ENCODE measurements at places on chromosomes 12 and 14. TPM values are rescaled to one million over a fixed set of nuclear protein-coding genes. Genes with fewer than 3 reads are reported as not detected.
A peak's percentile ranks its signal among the peaks of the same experiment; 100 is the strongest.

GRCh38 chr12:25384893-25385248, 134.1 kb upstream of the KRAS start:
- no peak for DNase-seq

- DNase-seq = no peak
Measured at GRCh38 chr12:6234906-6235305, 34.7 kb downstream of the CD9 start.

DNA sequence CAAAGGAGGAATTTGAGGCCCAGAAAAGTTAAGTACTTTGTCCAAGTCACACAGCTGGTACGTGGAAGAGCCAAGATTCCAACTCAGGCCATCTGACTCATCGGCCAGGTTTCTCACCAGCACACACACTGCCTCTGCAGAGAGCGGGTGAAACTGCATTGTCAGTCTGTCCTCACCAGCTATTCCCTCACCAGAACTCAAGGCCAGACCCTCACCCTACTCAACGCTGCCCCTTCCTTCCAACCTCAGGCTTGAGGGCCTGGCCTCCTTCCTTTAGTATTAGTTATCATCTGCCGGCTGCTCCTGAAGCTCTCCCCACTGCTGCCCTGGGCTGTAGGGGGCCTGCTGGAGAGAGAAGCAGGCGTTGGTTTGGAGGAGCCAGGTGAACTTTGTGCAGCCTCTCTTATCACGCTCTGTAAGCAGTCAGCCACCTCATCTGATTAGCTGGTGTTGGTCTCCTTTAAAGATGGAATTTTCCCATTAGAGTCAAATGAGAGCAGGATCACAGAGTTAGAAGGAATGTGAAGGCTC, 16.6 kb upstream of the PLEK2 start:
- DNase-seq = no peak

- no peak for DNase-seq
Measured at GRCh38 chr12:2218706-2219105, 165.9 kb downstream of the CACNA1C start.

- DNase-seq = no peak
Measured at GRCh38 chr14:23306412-23307145, at the start of gene BCL2L2. Gene BCL2L2, plus strand, starts transcription at chr14:23306833. Its CDS starts 935 bp downstream, at chr14:23307768.

DNA sequence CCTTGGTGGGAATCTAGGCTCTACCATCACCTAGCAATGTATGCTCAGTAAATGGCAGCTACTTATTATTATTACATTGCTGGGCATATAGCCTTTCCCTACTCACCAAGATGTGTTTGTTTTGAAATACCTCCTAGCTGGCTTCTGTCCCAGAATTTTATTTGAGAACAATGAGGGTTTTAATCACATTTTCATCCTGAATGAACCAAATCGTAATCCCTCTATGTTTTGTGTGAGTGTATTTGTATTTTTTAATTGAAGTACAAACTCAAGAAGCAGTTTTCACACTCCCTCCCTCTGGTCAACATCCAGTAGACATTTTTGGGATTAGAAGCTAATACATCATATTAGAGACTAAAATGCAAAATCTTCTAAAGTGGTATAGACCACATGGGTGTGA, 7.6 kb downstream of the SLC7A8 start:
- DNase-seq = no peak

GRCh38 chr14:89924268-89924667, 30.3 kb downstream of the EFCAB11 start:
- DNase-seq = no peak

DNA sequence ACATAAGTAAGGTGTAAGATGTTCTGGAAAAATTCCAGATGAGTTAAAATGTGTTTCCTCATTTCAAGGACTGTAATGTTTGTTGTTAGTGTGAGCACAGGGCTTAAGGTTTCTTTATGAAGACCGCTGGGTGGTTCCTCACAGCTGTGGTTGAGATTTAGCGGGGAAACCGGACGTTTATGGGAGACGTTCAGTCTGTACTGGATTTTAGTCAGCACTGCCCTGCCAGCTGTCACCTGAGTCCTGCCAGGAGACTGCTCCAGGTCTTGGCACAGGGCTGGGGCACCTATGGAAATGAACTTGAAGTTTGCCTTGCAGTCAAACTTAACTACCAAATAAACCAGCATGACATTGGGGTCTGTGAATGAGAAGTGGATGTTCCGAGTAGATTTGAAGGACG, 555.2 kb downstream of the DIO2 start:
- DNase-seq = no peak

GRCh38 chr14:42002141-42002540, 395.5 kb downstream of the LRFN5 start:
- DNase-seq = no peak

DNA sequence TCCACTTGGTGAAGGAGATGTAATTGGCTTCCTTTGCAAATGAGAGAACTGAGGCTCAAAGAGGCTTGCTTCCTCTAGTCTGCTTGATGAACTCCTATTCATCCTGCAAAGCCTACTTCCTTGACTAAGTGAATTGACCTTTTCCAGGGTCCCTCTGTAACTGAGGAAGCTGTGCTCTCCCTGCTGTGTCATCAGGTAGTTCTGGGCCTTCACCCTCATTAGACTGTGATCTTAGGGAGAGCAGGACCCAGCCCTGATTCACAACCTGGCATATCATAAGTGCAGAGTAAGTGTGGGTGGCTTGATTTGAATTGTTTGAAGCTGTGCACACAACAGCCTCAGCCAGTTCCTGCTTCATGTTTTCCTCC, 16.3 kb downstream of the ASB2 start:
- DNase-seq = no peak

- DNase-seq = no peak
Measured at GRCh38 chr14:93034671-93034994, 81.1 kb downstream of the ITPK1 start.

GRCh38 chr12:132430838-132431774, 58.8 kb upstream of the FBRSL1 start:
- DNase-seq = no peak

DNA sequence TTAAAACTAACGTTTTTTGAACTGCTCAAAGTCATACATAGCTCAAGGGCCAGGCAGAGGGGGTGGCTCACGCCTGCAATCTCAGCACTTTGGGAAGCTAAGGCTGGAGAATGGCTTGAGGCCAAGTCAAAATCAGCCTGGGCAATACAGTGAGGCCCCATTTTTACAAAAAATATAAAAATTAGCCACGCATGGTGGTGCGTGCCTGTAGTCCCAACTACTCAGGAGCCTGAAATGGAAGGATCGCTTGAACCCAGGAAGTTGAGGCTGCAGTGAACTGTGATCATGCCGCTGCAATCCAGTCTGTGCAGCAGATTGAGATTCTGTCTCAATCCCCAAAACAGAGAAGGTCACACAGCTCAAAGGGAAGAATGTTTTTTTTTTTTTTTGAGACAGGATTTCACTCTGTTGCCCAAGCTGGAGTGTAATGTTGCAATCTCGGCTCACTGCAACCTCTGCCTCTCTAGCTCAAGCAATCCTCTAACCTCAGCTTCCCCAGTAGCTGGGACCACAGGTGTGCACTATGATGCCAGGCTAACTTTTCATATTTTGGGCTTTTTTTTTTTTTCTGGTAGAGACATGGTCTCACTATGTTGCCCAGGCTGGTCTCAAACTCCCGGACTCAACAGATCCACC, 2.9 kb downstream of the RBM23 start:
- no peak for DNase-seq

- DNase-seq = peak; percentile 66
Measured at GRCh38 chr12:24719293-24719721, 229.6 kb downstream of the BCAT1 start.

DNA sequence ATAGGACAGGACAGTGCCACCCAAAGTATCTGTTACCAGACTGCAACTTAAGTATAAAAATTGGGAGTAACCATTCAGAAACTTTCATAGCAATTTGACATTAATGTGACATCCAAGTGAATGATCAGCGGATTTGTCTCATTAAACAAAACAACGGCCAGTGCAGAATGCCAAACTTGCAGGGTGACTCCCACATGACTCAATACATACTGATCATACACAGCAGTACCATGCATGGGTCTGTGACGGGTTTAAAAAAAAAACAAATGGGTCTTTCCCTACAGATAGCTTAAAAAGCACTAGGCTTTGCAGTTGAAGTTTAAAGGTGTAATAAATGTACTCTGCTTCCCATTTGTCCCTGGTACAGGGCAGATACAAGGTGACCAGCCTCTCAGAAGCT, 116.6 kb downstream of the SLC35F4 start:
- no peak for DNase-seq

- DNase-seq = no peak
Measured at GRCh38 chr12:2360630-2361170, 307.9 kb downstream of the CACNA1C start.

DNA sequence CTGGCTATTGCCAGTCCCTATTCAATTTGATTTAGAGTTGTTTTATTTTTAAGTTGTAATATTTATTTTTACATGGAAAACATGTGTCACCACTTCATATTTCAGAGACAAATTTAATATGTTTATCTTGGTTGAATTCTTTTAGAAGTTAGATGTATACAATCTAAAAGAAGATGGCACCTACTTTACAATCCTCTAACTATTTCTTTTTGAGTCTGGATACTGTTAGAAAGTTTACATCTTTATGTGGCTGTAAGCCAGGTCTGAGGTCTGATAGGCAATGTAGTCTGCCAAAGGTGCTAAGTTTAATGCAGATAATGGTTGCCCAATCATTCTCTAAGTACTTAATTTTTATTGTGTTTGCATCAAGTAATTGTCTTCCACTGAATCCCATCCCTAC, 7.2 kb upstream of the LMO3 start:
- DNase-seq = no peak

DNA sequence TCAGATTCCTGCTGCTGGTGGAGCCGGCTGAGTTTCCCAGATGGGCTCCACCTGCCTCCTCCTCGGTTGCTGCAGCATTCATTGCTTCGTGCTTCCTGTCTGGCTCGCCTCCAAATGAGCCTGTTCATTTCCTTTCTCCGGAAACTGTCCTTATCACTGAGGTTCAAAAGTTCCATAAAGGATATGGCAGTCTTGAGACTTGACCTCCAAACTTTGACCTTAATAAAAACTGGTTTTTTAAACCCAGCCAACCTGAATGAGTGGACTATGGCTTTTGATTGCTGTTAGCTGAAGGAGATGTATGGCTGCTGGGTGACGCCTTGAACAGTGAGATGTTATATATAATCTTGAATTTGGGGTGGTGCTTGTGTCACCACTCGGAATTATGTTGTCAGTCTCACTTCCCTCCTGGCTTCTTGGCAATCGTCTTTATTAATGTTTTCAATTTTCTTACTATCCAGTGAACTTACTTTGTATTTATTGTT, 62.7 kb downstream of the RASSF3 start:
- peak; percentile 49 for DNase-seq

GRCh38 chr14:41608681-41609390, 2.2 kb downstream of the LRFN5 start:
- DNase-seq = no peak

- DNase-seq = no peak
Measured at GRCh38 chr14:86364634-86365033, 834.7 kb downstream of the FLRT2 start.

- DNase-seq = no peak
Measured at GRCh38 chr14:86575141-86575540, 1045.2 kb downstream of the FLRT2 start.

DNA sequence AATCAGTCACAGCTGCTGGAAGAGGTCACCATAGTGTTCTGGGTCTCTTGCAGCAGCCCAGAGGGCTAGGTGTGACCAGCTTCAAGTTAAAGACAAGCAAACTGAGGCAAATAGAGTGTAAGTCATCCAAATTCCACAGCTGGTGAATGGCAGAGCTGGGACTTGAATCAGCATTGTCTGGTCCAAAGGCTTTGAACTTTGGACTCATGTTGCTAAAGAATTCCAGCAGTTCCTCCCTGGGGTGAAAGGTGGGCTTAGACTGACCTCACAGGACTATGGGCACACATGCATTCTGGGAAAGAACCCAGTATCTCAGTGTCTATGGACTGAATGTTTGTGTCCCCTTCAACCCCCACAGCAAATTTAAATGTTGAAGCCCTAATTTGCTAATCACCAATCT, 54.8 kb downstream of the TUNAR start:
- DNase-seq = no peak

GRCh38 chr12:60112763-60113162, 516.9 kb downstream of the SLC16A7 start:
- no peak for DNase-seq

DNA sequence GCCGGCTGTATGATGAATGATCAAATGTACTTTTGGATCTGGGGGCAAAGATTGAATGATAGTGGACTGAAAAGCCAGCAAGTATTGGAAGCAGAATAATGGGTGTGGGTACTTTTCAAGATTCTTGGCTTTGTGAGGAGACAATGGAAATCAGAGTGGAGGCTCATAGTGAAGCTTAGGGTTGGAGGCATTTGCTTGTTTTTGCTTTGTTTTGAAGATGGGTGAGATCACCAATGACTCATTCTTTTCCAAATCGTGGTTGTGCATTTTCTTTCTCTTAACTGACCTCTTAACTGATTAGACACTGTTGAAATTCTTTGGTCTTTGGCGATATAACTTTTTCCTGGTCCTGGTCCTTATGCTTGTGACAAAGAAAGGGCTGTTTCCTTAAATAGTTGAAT, 54.4 kb downstream of the PELI2 start:
- no peak for DNase-seq

DNA sequence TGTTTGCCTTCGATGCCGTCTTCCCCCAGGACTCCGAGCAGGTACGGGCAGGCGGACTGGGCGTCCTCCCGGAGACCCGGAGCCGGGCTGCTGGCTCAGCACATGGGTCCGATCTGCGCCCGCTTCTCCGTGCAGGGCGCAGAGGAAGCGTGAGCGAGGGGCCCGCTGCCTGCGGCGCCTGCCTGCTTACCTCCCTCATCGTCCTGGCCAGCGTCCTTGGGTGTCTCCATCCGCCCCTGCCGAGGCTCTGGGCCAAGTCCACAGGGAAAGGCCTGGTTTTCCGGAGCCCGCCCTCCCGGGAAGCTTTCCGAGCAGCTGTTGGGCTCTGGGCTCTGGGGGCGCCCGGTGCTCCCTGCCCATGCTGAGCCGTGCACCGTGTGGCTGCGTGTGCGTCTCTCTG, 33.5 kb downstream of the KIF26A start:
- DNase-seq = no peak

DNA sequence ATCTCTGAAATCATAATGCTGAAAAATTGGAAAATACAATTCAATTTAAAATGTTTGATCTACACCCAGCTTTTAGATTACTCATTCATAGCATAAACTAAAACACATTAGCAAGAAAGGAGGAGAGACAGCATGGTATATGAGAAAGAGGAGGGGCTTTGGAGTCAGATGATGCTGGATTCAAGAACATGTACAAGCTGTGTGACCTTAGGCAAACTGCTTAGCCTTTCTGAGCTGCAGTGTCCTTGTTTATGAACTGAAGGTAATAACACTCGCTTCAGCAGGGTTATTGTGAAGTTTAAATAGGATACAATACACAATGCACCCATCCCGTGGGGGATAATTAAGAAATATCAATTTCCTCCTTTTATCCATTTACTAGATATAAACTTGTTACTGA, 79.2 kb downstream of the MAP1LC3B2 start:
- DNase-seq = no peak

- no peak for DNase-seq
Measured at GRCh38 chr12:482061-482460, 22.3 kb downstream of the B4GALNT3 start.

GRCh38 chr14:56414236-56414635, 165.4 kb upstream of the TMEM260 start:
- no peak for DNase-seq

Gene KCTD10
- 44.9 TPM for total RNA-seq

Gene IL22
- total RNA-seq = 0.46 TPM

Gene HOXC11
- not detected for total RNA-seq

Gene FERMT2
- total RNA-seq = 0.93 TPM

Gene SOS2
- total RNA-seq = 18.4 TPM

Gene LTBR
- total RNA-seq = 0.51 TPM

Gene TRIM9
- total RNA-seq = 0.85 TPM

All from CD8-positive, alpha-beta memory T cell (primary cell).